HS-27A (cell line): ENCODE measurements at places on chromosomes 11 and 22.

- no peak for DNase-seq
Observed at GRCh38 chr11:77044886-77045285, 10.7 kb downstream of the B3GNT6 start.

DNA sequence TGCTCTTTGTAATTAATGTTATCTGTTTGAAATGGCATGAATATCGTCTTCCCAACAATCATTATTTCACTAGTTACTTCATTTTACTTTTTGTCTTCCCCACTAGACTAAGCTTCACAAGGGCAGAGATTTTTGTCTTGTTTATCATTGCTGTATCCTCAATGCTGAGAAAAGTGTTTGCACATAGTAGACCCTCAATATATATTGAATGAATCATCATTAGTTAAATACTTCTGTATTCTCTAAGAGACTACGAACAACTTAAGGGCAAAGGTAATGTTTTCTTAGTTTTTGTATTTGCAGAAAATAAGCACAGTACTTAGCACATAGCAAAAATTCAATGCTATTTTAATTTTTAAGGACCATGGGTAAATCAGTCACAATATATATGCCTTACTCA, 95.9 kb downstream of the CCDC73 start:
- no peak for DNase-seq

- DNase-seq, result no peak
Observed at GRCh38 chr11:28460348-28460747, 352.2 kb downstream of the METTL15 start.

DNA sequence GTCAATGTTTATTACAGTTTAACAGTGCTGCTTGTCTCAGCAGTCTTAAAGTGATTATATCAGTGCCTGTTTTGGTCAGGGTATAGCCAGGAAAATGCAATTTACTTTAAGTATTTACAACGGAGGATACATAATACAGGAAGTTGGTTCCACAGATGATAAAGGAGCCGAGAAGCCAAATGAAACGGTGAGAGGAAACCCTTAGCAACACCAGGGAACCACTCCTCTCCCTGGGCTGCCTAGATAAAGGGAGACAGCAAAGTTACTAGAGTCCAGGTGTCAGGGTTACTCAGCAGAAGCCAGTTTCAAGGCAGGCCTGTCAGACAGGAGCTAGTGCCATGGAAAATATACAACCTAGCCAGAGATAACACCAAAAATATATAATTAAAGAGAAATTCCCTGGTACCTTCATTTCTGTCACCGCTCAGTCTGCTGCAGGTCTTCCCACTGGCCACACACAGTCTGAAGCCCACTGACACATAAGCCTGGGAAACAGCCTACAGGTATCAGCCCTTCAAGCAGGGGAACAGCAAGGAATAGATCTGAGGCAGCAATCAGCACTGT, 55.5 kb downstream of the FAM76B start:
- DNase-seq, result no peak

- DNase-seq, result no peak
Observed at GRCh38 chr11:134063124-134063495, 5.8 kb upstream of the JAM3 start.
